Lung (tissue), 17 donors: ENCODE measurements at places on chromosomes 16 and 17.

GRCh38 chr16:937723-938122, 33.1 kb downstream of the LMF1 start:
- DNase-seq = no peak

DNA sequence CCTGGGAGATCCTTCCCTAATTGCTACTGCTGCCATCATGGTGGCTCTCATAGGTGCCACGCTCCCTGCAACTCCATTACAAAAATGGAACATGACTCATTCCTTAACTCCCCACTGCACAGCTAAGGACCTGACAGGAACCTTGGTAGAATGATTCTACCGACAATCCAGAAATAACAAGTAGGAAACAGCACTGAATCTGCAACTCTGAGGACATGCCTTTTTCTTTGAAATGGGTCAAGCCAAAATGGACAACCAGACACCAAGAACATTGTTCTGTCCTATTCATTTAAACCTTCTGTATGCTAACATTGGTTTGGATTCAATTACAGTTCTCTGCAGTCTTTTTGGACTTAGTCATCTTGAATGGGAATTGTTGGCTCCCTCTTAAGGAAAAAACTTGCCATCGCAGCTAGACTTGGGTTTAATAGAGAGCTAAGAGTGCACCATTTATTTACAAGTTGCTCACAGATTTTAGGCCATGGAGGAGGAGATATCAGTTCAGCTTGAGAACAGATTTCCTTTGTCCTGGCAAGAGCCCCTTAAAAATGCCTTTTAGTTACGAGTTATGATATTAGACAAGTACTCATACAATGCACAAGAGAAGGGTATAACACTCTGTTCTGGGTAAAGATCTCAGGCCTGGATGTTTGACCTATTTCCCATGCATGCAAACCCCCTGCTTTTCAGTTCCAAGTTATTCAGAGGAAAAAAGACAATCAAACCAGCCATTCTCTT, 20.9 kb upstream of the NSRP1 start:
- peak; percentile 60 for DNase-seq

- DNase-seq = no peak
Measured at GRCh38 chr16:89197633-89198416, 2.5 kb downstream of the SLC22A31 start.

GRCh38 chr17:3039736-3040135, 23.7 kb downstream of the OR1D5 start:
- peak; percentile 34 for DNase-seq

GRCh38 chr17:76176701-76177574, 35.9 kb upstream of the FOXJ1 start:
- no peak for DNase-seq

DNA sequence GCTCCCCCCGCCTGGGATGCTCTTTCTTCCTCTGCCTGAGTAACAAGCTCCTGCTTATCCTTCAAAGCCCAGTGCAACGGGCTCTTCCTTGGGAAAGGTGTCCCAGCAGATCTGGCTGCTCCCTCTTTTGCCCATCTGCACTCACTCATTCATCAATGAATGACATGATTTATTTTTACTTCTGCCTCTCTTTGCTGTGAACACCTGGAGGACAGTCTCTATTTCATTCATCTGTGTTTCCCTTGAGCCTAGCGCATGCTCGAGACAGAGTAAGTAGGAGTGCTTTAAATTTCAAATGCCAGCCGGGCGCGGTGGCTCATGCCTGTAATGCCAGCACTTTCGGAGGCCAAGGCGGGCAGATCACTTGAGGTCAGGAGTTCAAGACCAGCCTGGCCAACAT, 22.0 kb upstream of the GINS2 start:
- DNase-seq = no peak

- peak; percentile 89 for DNase-seq
Measured at GRCh38 chr17:68383443-68384321, 73.6 kb downstream of the WIPI1 start.

DNA sequence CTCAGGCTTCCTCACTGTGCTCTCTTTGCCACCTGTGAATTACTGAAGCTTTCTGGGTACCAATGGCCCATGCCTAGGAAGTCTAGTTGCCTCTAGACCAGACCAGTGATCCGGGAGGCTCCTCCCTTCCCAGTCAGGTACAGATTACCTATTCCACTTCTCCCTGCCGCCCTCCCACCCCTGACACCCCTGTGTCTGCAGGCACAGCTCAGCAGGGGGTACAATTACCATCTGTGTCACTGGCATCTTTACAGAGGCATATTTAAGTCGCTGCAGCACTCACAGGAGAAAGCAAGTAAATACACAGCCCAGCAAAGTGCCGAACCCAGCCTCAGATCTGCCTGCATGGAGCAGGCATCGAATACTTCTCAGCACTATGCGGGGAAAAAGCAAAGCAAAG, 5.3 kb upstream of the WSCD1 start:
- no peak for DNase-seq

- DNase-seq = no peak
Measured at GRCh38 chr17:77174928-77175661, 34.3 kb downstream of the SEC14L1 start.

DNA sequence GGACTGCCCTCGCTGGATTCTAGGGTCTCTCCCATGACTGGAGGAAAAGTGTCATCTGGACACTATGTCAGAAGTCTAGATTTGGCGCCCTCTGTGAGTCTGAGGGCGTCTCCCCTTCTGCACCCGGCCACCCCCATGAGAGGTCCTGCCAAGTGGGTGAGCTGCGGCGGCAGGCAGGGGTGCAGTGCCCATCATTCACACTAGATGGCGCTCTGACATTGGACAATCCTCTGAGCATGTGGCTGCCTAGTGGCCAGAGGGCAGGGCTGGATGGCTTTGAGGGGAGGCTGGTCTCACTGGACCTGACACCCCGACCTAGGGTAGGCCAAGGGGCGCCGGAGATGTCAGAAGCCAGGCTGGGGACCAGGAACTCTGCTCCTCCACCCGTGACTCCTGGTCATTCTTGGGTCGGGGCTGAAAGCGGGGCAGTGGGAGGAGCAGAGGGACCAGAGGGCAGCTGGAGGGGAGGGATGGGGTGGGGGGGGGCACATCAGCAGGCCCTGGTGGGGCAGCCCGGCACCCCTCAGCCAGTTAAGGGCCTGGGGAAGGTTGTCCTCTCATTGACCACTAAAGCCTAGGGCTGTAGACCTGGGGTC, 28.0 kb downstream of the MRM1 start:
- peak; percentile 81 for DNase-seq

GRCh38 chr16:3075523-3075915, 10.1 kb downstream of the IL32 start:
- peak; percentile 42 for DNase-seq

- no peak for DNase-seq
Measured at GRCh38 chr16:9007177-9007794, 43.6 kb upstream of the USP7 start.

- DNase-seq = peak; percentile 79
Measured at GRCh38 chr17:17001874-17002520, 30.1 kb upstream of the TNFRSF13B start.

GRCh38 chr17:42362245-42362961, 25.8 kb downstream of the STAT3 start:
- no peak for DNase-seq

DNA sequence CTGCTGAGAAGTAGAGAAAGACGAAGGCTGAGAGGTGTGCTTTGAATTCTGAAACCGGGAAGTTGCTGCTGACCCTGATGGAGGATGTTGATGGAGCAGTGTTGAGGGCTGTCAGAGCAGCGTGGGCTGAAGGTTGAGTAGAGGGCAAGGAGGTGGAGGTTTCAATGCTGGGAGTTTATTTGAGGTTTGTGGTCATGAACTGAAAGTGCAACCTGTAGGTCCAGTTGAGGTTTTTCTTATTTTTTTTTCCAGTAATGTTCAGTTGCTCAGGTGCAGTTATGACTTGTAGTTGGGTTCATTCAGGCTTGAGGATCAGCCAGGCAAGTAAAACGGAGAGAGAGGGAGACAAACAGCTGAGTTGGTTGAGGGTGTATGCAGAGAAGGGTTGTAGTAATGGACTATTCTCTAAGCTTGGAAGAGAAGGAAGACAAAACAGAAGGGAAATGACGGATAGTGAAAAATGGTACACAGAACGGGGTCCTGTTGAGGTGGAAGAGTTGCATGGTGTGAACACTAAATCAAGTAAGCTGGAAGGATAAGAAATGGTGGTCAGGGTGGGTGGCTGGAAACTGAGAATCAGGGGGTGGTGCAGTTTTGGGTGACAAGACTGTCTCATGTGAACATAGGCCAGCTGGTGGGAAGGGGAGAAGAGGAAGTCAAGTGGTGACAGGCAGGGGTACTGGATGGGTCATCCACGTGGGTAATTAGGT, 8.7 kb upstream of the UBE2G1 start:
- DNase-seq = no peak

- no peak for DNase-seq
Measured at GRCh38 chr16:6864671-6865070, 468.0 kb upstream of the RBFOX1 start.

DNA sequence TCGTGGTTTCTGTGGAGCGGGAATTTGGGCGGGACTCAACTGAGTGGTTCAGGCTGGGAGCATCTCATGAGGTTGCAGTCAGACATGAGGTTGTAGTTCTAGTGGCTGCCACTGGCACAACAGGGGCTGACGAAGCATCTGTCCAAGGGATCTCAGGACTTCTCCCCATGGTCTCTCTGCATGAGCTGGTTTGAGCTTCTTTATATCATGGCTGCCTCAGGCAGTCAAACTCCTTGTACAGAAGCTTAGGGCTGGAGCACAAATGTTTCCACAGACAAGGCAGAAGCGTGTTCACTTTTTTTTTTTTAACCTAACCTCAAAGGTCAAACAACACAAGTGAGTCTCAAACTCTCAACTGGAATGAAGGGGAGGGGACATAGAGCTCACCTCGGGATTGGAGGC, 243.3 kb downstream of the MSI2 start:
- no peak for DNase-seq

GRCh38 chr17:44847586-44847985, at the start of gene HIGD1B:
HIGD1B (plus strand) TSS chr17:44847883; CDS start chr17:44848153, 270 bp downstream.
- peak; percentile 57 for DNase-seq

- DNase-seq = peak; percentile 28
Measured at GRCh38 chr16:80346111-80346632, 194.6 kb upstream of the DYNLRB2 start.

DNA sequence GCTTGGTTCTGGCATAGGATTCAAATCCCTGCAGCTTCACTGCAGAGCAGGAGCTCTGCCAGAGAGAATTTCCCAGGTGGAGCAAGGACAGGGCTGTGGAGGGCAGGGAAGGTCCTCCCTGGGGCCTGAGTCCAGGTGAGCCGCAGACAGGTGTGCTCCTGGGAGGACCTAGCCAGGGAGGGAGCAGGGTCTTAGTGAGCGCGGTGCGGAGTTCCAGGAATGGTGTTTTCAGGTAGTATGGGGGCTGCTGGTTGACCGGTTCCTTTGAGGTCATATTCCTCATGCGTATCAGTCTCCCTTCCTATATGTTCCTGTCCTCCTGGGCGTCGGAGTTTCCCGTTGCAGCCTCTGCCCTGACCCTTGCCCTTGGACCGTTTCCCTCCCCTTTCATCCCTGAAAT, 813.3 kb downstream of the KCNJ18 start:
- DNase-seq = no peak
